Kidney (tissue), 22 donors: ENCODE measurements at places on chromosomes 16 and 17. TPM values are rescaled to one million over a fixed set of nuclear protein-coding genes. Genes with fewer than 3 reads are reported as not detected.

Gene AGRP
- not detected for total RNA-seq

Gene PRSS22
- total RNA-seq: 30.8 TPM

Gene MSLN
- total RNA-seq: 19.4 TPM

Gene BEAN1
- total RNA-seq: 2.4 TPM

DNA sequence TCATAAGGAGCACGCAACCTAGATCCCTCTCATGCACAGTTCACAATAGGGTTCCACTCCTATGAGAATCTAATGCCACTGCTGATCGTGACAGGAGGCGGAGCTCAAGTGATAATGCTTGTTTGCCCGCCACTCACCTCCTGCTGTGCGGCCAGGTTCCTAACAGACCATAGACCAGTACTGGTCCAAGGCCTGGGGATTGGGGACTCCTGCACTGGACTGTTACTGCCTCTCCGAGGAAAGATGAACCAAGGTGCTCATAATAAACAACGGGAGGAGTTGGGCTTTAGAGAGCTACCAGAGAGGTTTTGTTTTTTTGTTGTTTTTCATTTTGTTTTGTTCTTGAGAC, 58.2 kb downstream of the TK2 start:
- no peak for DNase-seq

GRCh38 chr17:27544350-27545131, 86.4 kb upstream of the LGALS9 start:
- no peak for DNase-seq

DNA sequence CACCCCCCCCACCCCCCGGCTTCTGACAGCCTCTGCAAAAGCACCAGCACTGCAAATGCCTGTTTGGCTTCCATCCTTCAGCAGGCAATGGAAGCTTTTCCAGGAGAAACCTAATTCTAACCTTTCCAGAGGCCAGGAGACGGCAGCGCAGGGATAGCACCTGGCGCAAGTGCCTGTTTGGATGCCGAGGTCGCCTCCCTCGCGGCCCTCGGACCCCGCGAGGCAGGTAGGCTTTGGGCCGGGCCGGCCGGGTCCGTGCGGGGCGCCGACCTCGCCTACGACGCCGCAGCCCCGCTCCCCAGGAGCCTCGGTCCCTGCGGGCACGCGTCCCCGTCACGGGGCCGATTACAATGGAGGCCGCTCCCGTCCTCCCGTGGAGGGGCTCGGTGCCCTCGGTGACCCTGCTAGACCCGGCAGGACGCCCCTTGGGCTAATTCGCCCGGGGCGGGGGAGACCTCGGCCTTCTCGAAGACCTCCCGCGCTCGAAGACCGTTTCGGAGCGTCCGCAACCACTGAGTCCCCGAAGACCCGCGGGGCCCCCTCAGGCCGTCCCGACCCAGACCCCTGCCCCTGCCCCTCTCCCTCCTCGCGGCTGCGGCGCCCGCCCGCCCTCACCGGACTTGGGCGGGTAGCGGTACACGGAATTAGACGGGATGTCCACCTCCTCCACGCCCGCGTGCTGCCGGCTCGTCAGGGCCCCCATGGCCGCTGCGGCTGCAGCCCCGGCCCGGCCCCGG, 587 bp downstream of the RNF157 start:
- no peak for DNase-seq

GRCh38 chr17:17702449-17703139, 21.3 kb downstream of the RAI1 start:
- DNase-seq: no peak

DNA sequence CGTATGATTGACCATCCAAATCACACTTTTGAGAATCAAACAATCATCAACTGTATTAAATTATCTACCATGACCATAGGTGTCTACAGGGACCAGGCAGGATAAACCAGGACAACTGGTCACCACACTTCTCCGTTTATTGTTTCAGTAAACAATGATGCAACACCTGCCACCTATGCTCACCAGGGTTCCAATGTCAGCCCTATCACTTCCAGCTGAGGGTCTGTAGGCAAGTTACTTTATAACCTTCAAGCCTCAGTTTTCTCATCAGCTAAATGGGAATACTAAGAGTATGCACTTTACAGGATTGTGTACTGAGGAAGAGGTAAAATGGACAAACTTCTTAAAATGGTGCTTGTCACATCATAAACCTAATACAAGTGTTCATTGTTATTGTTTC, 14.9 kb downstream of the TMEM114 start:
- no peak for DNase-seq
